ENCODE measurements at places on chromosomes 12 and 14.

- DNase-seq: peak; percentile 63
Observed at GRCh38 chr12:125185740-125186470, 120.7 kb downstream of the AACS start.

DNA sequence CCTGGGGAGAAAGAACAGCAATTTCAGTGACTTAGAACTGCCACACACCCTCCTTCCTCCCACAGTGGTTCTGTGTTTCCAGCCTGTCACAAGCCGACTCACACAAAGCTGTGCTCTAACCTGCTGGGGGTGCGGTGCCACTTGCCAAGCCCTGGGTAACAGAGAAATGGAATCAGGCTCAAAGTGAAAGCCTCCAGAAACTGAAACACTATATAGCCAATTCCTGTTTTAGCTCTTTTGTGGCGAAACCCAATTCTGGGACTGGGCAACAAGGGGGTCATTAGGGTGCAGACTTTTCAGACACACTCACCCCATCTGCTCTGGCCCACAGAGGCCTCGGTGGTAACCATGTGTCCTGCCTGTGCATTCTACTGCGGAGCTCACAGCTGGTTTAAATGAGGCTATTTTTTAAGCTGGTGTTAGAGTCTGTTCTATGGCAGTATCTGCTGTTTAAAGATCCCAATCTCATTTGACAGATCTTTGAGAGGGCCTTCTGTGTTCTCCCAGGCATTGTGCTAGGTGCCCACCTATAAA, 15.2 kb upstream of the ACTR6 start:
- DNase-seq: peak; percentile 10

DNA sequence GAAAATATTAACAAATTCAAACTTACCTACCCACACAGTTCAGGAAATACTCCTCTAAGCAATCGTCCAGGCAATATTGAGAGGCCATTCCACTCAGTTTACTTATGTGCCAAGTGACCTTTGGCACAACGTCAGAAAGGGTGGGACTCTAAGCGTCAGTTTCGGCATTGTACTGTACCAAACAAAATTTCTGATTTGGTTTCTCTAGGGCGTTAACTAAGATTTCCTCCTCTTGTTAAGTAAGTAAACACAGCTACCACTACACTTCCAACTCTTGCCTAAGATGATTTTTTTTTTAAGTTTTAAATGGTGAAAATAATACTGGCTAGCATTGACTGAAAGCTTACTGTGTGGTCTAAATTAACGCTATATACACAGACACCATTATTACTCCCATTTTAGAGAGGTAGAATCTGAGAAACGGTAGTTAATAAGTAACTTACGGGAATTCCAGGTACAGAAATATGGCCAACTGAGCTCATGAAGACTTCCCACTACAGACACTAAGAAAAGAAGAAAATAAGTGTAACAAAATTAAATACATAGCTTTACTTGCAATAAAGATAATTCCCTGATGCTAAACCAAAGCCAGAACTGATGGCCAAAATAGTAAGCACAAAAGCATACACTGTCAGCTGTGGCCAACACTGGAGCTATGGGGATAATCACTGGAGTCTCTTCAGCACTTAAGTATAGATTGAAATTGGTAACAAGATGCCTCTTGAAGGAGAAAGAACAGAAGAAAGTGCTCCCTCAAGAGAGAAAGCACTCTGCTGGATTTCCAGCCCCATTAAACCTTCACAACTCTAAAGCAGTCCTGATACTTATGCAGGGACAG, 76.1 kb downstream of the EPS8 start:
- DNase-seq: no peak

GRCh38 chr12:76786986-76787385, 23.1 kb downstream of the ZDHHC17 start:
- no peak for DNase-seq

DNA sequence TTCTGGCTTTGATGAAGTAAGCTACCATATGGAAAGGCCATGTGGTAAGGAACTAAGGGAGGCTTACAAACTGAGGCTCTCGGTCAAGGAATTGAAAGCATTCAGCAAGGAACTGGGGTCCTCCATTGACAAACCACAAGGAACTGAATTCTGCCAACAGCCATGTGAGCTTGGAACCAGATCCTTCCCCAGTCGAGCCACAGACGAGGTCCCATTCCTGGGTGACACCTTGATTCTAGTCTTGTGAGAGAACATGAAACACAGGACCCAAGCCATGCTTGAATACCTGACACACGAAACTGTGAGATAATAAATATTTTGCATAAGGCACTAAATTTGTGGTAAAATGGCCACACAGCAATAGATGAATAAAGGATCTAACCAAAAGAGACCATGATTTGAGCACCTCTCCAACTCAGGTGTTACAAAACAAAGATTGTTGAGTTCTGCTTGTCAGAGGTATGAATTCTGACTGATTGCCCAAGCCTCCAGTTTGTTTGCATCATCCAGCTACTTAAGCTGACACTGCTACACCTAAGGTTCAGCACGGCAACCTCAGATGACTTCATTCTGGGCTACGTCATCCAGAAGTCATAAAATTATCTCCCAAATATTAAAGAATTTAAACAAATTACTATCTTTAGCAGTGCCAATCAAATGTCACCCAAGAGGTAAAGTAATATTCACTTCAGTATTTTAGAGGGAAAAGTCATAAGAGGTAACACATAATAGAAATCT, 59.4 kb downstream of the GARIN6 start:
- DNase-seq: no peak

- DNase-seq: no peak
Observed at GRCh38 chr12:115597157-115597712, 680.3 kb downstream of the MED13L start.

- DNase-seq: no peak
Observed at GRCh38 chr12:50351120-50352043, 45.0 kb downstream of the FAM186A start.

DNA sequence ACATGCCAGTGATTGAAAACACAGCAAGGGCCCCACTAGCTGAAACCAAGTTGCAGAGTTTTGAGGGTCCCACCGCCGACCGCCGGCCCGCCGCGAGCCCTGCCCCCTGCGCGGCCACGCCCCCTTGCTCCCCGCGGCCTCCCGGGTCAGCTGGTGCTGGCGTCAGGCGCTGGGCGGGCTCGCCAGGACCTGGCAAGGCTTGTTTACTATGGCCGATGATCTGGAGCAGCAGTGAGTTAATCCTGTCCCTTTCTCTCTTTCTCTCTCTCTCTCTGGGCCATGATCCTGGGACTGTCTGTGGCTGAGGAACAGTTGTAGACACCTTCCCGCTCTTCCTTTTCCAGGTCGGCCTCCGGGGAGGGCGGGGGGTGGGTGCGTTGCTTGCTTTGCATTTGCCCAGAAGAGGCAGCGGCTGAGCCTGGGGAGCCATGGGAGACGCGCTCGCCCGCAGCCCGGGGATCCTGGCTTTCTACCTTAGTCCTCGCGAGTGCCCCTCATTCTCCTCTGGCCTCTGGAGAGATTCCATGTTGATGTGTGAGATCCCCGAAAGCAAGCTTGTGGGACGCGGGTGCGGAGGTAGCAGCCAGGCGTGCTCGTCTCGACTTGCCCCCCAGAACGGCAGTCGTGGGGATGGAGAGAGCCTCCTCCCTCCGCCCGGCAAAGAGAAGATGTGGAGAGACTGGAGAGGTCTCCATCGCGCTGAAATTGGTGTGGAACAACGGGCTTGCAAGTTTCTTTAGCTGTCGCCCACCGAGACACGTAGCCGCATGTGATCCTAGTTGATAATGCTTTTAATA, at the start of gene ABHD4:
ABHD4 (plus strand) TSS at position 202 of the 797 bp plus-strand sequence; CDS start at position 209, 7 bp downstream.
- peak; percentile 65 for DNase-seq

DNA sequence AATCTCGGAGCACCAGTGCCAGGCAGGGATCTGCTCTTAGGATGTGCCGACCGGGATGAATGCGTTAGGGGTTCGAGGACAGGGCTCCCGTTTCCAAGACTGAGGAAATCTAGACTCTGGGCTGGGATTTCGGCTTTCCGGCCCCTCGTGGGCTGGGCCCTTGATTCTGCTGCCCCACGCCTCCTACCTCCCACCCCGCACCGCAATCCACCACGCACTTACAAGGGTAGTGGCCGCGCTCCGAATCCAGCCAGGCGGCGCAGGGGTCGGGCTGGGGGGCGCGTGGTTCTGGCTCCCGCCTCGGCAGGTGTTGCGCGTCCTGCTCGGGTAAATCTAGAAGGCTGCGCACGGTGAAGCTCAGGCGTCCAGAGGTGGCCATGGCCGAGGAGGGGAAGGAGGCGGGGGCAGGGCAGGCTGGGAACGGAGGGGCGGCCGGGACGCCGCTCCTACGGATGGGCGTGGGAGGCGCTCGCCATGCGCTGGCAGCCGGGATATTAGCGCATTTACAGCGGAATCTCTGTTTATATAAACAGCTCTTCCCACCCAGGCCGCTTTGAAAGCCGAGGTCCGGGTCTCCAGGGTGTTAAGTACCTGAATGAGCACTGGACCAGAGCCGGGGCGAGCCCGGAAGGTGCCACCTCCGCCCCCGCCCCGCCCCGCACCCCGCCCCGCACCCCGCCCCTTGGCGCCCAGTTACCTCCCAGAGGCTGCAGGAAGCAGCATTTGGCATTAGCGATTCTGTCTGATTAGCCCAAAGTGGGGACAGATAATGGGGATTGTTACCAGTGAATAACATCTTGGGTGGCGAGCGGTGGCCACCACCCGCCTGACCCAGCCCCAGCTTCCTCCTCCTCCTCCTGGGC, at the start of gene NKX2-8:
NKX2-8 (minus strand) TSS at position 604 of the 863 bp plus-strand sequence; CDS start at position 379, 225 bp downstream.
- no peak for DNase-seq

DNA sequence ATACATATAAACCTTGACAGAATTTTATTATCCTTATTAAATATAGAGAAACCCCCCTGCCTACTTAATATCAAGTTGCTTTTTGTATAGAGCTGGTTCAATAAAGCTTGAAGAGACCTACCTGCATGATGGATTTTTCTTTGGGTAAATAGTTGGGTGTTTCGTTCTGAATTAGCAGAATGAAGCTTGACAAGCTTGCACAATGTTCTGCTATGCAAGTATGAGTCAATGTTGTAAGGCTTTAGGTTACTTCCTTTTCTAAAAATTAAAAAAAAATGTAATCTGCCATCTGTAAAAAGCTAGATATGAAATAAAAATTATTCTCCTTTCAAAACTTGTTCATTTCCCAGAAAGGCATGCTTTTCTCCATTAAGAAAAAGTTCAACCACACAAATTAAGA, 1662.6 kb upstream of the SEL1L start:
- no peak for DNase-seq

GRCh38 chr14:73342670-73343069, 105.4 kb downstream of the PAPLN start:
- no peak for DNase-seq

DNA sequence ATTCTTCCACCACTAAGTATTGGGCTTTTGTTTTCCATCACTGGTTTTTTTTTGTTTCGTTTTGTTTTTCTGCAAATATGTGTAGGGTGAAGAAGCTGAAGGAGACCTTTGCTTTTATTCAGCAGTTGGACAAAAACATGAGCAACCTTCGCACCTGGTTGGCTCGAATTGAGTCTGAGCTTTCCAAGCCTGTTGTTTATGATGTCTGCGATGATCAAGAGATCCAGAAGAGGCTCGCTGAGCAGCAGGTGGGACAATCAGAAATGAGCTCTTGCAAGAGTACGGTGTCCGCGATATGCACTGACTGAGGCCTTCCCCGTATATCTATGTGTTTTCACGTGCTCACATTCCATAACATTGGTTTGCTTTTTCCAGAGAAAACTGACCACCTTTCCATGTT, 91.5 kb downstream of the ESR2 start:
- no peak for DNase-seq

DNA sequence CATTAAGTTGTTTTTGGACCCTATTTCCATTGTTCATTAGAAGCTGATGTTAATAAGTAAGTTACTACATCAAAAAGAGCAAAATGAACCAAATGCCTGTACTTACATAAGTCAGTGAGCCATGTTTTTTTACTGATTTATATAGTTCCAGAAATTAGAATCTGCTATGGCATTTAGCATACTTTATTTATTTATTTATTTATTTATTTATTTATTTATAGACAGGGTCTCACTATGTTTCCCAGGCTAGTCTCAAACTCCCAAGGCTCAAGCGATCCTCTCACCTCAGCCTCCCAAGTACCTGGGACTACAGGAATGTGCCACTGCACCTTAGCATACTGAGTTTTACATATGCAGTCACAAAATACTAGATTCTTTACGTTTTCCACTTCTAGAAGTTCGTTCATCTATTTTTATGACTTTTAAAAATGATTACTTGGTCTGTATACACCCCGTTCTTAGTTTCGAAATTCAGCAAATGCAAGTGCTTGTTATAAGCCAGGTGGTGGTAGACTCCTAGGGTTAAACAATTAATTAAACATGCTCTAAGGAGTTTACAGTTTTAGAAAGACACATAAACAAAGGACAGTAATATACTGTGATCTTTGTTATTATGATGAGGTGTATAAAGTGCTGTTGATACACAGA, 69.8 kb downstream of the SCFD1 start:
- no peak for DNase-seq

DNA sequence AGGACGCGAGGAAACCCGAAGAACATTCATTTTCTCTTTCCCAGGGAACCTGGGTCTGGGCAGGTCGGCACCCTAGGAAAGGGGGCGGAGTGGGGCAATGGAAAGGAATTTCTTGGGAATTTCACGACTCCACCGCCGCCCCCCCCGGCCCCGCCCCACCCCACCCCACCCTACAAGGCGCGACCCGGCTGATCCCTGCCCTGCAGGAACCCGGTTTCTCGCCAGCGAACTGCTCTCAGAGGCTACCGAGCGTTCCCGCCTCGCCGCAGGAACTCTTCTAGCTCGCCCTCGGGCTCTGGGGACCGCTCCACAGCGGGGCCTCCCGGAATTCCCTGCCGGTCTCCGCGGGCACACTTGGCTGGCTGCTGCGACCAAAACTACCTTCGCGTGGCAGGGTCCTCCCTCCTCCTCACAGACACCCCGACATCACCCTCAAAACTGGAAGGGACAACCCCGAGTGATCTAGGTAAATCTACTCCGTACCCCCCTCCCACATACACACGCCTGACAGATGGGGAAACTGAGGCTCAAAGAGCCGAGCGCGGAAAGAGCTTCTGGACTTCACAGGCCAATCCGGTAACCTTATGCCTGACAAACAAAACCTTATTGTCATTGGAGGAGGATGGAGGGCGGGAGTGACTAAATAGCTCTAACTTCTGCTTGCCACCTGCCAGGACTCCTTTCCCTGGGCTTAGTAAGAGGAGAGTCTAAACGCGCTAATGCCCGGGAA, 785 bp upstream of the ACTN1 start:
- no peak for DNase-seq

DNA sequence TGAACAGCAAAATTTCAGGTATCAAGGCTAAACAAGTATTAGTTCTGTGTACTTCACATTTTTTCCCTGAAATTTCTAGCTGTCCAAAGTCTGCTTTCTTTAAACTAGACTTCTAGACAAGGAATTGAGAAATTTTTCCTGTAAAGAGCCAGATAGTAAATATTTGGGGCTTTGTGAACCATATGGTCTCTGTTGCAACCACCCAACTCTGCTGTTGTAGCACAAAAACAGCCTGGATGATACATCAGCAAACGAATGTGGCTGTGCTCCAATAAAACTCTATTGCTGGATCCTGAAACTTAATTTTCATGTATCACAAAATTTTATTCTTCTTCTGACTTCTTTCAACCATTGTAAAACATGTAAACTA, 96.0 kb upstream of the SLC38A4 start:
- no peak for DNase-seq

DNA sequence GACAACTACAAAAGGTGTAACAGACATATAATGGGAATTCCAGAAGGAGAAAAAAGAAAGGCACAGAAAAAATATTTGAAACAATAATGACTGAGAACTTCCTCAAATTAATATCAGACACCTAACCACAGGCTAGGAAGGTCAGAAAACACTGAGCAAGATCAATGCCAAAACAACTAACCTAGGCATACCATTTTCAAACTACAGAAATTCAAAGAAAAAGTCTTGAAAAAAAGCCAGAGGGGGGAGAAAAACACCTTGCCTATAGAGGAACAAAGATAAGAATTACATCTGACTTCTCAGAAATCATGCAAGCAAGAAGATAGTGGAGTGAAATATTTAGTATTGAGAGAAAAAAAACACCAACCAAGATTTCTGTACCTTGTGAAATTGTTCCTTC, 77.8 kb downstream of the RIN3 start:
- DNase-seq: no peak

Measured in activated CD4-positive, alpha-beta T cell treated with anti-CD3 and anti-CD28 coated beads, Interleukin-2, amount 10 ng/mL, durations not matched to agents 7 days and 5 days (primary cell).